ENCODE measurements at places on chromosomes 3 and 15.

GRCh38 chr3:12869035-12869621, 27.8 kb upstream of the RPL32 start:
- DNase-seq: peak; percentile 31

DNA sequence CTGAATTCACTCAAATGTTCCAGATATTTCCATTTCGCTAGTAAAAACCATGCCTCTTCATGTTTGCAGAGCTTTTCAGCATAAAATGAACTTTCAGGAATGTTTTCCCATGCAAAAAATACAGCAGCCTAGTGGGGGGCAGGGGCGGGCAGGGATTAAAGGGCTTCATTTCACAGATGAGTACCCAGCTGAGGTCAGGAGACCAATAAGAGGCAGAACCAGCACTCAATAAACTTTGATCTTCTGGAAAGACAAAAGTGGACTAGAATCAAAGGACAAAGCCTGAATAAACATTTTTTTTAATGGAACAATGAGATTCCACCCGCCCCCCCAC, 8.0 kb downstream of the KLHL25 start:
- DNase-seq: no peak

GRCh38 chr3:58034738-58035523, 26.7 kb downstream of the FLNB start:
- peak; percentile 39 for DNase-seq

GRCh38 chr3:177960722-177961121, 575.5 kb upstream of the KCNMB2 start:
- DNase-seq: no peak

GRCh38 chr15:80019168-80019745, 40.2 kb upstream of the ZFAND6 start:
- no peak for DNase-seq

DNA sequence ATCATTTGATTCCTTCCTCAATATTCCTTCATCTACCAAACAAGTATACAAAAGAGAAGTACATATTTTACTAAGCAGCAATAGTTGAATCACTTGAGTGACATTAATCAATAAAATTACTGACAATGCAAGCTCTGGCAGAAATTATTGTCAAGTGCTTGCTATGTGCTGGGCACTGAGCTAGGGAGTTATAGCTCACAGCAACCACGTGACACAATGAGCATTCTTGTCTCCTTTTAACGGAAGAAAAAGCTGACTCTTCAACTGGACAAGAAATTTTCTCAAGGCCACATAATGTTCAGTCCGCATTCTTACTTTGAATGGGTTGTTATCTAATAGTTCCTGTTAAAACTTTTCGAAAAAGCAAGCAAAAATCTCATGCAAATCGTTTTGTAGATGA, 500.1 kb downstream of the PYDC2 start:
- no peak for DNase-seq

DNA sequence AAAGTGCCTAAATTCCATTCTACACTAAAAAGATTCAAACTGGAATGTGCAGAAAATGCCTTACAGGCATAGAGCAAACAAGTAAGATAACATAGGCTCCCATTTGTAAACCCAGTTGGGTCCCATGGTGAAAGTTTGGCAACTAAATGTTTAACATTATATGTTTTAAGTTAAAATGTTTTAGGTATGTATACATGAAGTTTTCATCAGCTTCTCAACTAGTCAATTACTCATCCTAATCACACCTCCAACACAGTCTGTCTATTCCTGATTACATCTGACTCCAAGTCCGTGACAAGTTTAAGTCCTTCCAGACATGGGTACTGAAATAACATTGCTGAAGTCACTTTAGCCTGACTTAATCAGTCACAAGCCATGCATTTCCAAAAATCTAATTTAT, 25.0 kb downstream of the MYLK start:
- no peak for DNase-seq

DNA sequence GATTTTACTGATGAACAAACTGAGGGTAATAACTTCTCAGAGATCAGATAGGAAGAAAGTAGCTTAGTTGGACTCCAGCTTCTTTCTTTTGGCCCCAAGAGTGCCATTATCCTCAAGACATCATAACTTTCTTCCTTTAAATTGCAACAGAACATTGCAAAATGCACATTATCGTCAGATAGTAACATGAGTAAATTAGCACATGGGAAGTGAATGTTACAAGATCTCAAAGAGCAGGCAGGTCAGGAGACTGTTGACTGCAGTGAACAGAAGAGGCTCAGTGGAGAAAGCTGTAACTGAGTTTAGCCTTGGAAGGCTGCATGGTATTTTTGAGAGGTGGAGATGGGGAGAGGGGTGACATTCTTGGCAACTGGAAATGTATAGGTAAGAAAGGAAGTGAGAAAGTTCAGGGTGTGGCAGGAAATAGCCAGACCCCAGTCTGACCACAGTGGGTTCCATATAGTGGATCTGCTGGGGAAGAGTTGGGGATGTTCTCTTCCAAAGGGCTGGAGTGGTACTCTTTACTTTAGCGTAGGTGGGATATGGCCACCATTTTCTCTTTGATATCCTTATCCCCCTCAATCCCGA, 307.7 kb downstream of the RPLP1 start:
- DNase-seq: no peak

DNA sequence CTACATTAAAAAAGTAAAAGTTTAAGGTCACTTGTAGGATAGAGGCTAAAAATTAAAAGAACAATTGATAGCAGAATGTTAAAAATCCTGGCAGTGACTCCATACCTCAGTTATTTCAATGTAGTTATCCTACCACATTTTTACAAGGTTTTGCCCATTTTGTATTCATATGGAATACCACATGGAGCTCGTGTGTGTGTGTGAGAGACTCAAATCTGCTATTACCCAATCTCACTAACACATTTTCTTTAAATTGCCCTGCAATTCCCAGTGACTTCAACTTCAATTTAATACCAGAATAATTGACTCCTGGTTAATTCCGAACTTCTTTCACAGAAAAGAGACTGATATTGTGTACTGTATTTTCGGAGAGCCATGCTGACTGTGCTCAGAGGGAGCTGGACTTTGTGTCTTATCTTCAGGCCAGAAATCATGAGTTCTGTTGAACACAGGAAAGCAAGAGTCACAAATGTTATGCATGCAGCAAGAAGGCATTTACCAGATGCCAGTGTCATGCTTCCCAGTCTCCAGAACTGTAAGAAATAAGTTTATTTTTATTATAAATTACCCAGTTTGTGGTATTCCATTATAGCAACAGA, 529.0 kb upstream of the NECTIN3 start:
- no peak for DNase-seq

DNA sequence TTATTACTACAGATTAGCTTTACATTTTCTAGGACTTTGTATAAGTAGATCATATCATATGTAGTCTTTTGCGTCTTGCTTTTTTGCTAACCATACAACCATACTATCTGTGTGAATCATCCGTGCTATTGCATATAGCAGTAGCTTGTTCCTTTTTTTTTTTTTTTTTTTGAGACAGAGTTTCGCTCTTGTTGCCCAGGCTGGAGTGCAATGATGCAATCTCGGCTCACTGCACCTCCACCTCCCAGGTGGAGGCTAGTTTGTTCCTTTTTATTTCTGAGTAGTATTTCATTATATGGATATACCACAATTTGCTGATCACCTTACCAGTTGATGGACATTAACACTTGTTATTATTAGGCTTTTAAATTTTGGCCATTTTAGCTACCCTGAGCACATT, 54.5 kb upstream of the TBL1XR1 start:
- DNase-seq: no peak

GRCh38 chr3:16907243-16907642, 22.5 kb downstream of the PLCL2 start:
- DNase-seq: no peak

DNA sequence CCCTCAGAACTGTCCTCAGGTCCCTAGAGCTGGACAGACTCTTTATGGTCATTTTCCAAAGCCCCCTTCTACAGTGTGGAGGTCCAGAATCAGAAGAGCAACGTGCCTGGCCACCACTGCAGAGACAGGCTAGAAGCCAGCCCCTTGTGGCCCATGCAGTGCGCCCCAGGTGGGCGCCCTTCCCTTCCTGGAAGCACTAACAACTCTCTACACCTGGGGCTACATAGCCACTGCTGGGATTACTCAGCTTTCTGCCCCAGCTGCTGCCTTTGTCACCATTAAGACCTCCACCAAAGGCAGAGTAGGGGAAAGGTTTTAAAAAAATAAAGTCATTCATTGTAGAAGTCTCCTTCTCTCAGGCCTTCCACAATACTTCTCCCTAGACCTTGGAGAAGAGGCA, 2.3 kb downstream of the RASGRP1 start:
- no peak for DNase-seq

- no peak for DNase-seq
These were observed 23.1 kb upstream of the GABPB1 start for GRCh38 chr15:50377867-50378751.

DNA sequence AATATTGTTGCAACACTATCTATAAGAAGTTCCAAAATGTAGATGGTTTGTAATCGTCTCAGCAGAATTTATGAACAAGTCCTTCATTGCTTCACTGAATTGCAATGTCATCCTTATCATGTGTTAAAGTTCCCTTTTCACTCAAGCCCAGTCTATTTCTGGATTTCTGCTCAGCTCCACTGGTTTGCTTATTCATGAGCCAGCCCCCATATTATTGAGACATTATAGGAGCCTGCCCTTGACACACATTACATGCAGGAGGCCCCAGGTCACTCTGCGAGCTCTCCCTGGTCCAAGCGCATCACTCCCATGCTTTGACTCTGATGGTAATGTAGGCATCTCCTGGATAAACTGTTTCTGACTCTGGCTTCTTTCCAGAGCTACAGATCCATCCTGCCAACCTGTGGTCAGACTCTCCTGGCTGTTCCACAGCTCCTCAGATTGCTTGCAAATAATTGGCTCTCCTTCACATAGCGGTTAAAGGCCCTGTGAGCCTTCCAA, 56.9 kb downstream of the ABTB1 start:
- DNase-seq: no peak

All from activated naive CD4-positive, alpha-beta T cell treated with Interleukin-2 at 50 U/mL for 16 hours (primary cell).